ENCODE measurements at places on chromosomes 11 and 22.

- DNase-seq, result peak; percentile 57
These were observed 14.2 kb upstream of the CDC42BPG start for GRCh38 chr11:64858467-64859263.

GRCh38 chr11:30535818-30536217 is 50.3 kb downstream of the MPPED2 start:
- DNase-seq, result no peak

- no peak for DNase-seq
These were observed 336.0 kb downstream of the CADM1 start for GRCh38 chr11:115168229-115168671.

- DNase-seq, result no peak
These were observed 749 bp upstream of the BEST1 start for GRCh38 chr11:61949169-61950034.

GRCh38 chr11:74534216-74534945 is 40.9 kb upstream of the LIPT2 start:
- no peak for DNase-seq

- no peak for DNase-seq
These were observed 14.1 kb downstream of the DCPS start for GRCh38 chr11:126317756-126318573.

DNA sequence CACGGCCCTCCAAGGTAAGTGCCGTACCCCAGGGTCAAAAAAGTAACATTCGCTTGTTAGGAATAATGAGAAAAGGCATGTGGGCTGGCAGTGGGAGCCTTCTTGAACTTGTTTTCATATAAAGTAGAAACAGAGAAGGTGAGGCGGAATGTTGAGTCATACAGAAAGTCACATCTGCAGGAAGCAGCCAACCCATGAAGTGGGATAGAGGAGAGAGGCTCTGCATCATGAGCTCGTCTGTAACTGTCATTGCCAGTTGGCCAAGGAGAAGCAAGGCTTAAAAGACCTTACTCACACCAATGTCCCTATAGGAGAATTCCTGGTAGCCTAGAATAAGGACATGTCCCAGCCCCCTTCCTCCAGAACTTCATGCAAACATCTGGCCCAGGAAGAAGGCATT is 253.3 kb downstream of the BUD13 start:
- DNase-seq, result no peak

DNA sequence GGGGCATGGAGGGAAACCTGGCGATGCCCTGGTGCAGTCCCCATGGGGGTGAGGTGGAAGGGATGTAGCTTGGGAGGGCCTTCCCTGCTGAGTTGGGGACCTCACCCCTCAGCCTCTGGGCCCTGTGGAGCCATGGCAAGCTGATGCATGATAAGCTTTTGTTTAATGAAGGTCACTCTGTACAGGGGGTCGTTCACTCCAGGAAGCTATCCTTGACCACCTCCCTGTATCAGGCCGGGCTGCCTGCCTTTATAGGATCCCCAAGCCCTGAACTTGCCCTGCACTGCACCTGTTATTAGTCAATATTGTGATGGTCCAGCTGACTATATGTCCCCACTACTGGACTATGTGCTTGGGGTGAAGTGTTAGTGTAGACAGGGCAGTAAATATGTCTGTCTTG is 49.7 kb upstream of the MYEOV start:
- no peak for DNase-seq

DNA sequence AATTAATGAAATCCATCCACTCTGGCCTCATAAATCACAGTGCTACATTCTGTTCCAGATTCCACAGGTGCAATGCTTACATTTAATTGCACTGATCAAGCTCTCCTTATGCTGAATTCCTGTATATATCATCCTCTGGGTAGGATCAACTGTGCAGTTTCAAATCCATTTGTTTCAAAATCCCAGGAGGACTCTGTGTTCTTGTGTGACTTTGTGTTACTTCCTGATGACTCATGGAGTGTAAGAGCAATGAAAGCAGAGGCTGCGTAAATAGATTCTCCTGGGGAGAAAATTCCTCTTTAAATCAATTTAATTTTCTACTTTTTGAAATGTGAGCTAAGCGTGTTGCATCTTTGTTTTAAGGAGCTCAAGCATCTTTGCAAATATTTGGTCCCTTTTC is 752.7 kb downstream of the METTL15 start:
- no peak for DNase-seq

DNA sequence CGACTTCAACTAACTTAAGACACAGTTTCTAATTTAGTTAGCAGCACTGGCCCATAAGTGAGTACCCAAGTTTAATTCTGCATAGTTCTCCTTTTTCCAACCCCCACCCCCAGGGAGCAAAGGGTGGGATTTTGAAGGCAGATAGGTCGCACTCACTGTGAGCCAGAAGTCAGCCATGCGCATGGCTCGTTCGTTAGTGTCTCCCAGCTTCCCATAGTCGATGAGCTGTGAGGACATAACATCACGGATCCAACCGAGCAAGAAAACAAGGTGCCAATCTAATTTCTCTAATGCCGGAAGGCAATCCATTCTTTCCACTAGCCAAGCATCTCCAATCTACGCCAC is 577 bp downstream of the MRPL17 start:
- DNase-seq, result no peak

DNA sequence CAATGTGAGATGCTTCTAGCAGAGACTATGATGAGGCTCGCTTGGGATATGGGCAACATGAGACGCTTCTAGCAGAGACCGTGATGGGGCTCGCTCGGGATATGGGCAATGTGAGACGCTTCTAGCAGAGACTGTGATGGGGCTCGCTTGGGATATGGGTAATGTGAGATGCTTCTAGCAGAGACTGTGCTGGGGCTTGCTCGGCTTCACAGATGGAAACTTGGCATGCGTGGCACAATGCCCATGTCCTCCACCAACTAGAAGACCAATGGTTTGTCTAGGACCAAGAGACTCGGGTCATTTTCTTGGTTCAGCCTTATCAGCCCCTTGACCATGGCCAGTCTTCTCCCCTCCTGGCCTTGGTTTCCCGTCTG is 7.1 kb downstream of the MYEOV start:
- DNase-seq, result no peak

DNA sequence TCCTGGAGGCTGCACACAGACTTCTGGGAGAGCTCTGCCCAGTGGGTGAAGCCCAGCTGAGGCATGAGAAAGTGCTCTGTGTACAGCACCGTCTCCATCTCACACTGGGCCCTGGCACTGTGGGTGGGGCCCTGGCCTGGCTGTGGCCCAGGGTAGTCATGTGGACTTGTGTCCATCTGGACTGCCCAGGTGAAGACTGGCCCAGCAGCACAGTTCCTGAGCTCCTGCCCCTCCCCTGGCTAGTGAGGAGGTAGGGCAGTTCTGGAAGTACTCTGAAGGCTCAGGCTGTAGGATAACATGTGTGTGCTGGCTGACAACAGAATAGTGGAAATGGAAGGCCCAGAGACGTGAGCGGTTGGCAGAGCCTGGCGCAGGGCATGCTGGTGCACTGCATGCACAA is 35.4 kb downstream of the RSPH14 start:
- DNase-seq, result no peak

DNA sequence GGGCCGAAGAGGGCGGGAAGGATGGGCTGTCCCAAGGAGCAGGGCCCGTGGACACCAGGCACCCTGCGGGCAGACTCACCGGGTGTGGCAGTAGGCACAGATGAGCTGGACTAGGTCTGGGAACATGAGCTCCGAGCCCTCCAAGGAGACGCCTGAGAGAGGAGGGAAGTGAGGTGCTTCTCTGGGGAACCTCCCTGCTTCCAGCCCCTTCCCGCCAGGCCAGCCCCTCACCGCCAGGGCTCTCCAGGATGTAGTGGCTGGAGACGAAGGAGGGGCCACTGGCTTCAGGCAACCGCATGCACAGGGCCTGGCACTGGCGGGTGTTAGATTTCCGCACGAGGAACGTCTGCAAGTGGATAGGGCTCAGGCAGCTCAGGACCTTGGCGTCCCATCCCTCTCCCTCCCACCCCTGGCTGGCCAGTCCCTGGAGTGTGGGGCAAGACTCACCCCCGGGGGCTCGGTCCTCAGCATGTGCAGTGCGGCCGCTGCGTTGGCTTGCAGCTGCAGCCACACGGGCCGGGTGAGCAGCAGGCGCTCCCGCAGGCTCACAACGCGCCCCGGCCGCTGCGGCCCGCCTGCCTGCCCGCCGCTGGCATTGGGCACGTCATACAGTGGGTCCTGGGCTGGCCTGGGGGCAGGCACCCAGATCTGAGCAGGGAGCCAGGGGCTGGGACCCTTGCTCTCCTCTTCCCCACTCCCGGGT is 552 bp downstream of the RIN1 start:
- DNase-seq, result no peak

DNA sequence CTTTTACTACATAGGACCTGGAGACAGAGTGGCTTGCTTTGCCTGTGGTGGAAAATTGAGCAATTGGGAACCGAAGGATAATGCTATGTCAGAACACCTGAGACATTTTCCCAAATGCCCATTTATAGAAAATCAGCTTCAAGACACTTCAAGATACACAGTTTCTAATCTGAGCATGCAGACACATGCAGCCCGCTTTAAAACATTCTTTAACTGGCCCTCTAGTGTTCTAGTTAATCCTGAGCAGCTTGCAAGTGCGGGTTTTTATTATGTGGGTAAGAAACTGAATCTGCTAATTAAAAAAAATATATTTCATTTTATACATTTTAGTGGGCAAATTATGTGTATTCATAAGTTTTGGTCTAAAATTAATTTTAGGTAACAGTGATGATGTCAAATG is 7.8 kb downstream of the BIRC3 start:
- no peak for DNase-seq

GRCh38 chr11:112174789-112175598 is at the start of gene BCO2:
Gene BCO2 (plus strand): TSS chr11:112175512. CDS start chr11:112175602, 90 bp downstream.
- peak; percentile 38 for DNase-seq

GRCh38 chr11:12075291-12075690 is 35.1 kb upstream of the MICAL2 start:
- DNase-seq, result no peak

DNA sequence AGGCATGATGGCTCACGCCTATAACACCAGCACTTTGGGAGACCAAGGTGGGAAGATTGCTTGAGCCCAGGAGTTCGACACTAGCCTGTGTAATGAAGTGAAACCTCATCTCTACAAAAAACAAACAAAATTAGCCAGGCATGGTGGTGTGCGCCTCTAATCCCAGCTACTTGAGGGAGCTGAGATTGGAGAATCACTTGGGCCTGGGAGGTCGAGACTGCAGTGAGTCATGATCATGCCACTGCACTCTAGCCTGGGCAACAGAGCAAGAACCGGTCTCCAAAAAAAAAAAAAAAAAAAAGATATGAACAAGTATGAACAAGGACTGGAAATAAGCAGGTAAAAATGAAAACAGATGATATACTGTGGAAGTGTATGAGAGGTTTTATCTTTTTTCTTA is 54.1 kb upstream of the SOX6 start:
- no peak for DNase-seq
